ENCODE measurements at places on chromosomes 2 and 18.

DNA sequence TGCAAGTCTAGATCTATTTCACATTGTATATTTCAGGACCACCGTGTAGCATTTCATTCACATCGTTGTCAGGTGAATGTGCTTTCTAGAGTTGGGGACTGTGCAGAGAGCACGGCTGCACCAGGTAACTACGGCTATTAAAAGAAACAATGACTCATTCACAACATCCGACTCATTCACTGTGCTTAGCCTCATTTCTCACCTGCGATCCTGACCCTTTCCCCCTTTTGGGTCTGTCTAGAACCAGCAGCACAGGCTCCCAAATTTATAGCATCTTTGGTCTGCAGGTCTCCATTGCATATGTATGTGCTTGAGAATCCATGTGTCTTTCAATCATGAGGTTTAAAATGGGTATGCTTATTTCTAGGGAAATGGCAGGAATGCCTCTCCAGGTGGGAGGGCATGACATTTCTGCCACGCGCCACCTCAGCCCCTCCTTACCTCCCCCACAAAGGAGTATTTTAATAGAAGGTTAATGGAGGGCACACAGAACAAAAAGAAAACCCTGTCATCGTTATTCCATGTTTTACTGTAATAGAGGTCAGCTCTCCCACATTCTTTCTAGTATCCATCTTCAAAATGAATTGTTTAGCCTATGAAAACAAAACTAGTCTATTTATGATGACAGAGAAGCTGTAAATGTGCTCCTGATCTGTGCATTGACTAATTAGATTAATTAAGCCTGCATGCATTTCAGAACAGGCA is 246.7 kb upstream of the EPHA4 start:
- no peak for DNase-seq

GRCh38 chr2:119598596-119599263 is 54.5 kb downstream of the CFAP221 start:
- no peak for DNase-seq

- DNase-seq, result no peak
These were observed 157.8 kb upstream of the TNP1 start for GRCh38 chr2:217017456-217018252.

GRCh38 chr2:172395503-172395902 is 31.9 kb upstream of the ITGA6 start:
- no peak for DNase-seq

GRCh38 chr2:218805627-218806026 is 23.7 kb downstream of the CYP27A1 start:
- no peak for DNase-seq

GRCh38 chr18:46247942-46248341 is 143.8 kb downstream of the HAUS1 start:
- no peak for DNase-seq

DNA sequence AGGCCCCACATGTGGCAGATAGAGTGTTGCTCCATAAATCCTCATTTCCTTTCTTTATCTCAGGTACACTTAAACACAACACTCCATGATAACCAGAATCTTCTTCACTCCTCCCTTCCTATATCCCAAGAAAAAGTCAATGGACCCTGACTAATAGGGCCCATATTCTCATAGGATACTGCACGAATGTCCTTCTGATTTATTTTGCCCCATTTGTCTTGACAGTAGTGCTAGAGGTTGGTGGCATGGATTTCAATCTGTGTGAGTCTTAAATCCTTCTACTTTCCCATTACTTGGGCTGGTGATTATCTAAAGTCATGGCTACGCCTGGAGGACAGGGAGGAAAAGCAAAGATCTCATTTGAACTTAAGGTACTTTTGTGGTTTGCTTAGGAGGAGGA is 156.0 kb downstream of the ACOXL start:
- DNase-seq, result no peak

DNA sequence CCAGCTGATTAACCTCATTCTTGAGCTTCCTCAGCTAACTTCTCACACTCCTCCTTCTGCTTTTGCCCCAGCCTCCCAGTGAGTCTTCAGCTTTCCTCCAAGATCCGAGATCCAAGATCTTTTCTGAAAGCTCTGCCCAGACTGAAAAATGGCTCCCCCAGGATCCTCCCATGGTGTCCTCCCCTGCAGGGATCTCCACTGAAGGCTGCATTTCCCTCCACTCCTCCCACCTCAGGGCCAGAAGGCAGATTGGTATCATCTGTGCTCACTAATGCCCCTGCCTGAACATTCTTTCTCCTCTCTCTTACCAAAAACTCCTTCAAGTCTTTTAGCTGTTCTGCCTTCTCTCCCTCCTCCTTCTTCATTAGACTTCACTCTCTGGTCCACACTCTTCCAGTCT is 6.1 kb upstream of the FOXI3 start:
- no peak for DNase-seq

GRCh38 chr2:19775838-19776237 is 125.9 kb downstream of the TTC32 start:
- DNase-seq, result no peak

GRCh38 chr2:76749858-76750257 is 772.3 kb downstream of the LRRTM4 start:
- DNase-seq, result no peak

DNA sequence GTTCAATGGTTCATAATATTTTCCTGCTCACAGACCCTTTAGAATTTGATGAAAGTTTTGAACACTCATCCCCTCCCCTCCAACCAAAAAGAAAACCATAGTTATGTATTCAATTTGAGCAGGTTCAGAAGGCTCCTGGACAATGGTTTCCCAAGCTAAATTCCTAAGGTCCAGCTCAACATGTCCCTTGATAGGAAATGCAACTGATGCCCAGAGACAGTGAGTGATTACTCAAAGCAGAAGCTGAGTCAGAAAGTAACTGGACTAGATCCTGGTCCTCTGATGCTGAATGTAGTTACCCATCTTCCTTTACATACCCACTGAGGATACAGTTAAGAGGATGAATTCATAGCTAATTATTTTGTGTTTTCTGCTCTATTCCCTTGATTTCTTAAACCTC is 218.9 kb upstream of the NCKAP5 start:
- DNase-seq, result no peak

GRCh38 chr2:242027676-242028450 is 158.3 kb downstream of the RTP5 start:
- no peak for DNase-seq

GRCh38 chr2:200431996-200432705 is 77.7 kb downstream of the KCTD18 start:
- no peak for DNase-seq

DNA sequence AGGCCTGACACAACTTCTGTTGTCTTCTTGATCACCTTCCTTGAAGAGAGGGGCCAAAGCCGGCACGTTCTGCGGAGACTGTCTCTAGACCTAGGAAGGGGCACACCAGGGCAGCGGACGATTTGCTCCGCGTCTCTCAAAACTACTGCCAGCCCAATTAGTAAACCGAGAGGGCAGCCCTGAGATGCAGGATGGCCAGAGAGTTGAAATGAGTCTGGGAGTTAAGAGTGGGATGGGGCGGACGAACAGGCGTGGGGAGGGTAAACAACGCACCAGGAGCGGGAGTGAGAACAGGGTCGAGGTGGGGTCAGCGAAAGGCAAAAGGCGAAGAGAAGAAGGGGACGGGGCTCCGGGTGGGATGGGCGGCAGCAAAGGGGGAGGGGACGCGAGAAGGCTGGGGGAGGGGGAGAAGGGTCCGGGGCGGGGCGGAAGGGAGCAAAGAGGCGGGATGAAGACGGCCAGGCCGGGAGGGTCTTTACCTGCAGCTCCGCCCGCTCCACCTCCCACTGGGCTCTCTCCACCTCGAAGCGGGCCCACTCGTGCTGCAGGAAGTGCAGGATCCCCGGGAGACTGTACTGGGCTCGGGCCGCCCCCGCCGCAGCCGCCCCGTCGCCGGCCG is 476 bp downstream of the STRN start:
- DNase-seq, result no peak

GRCh38 chr18:62101321-62101721 is 85.5 kb downstream of the PIGN start:
- no peak for DNase-seq

GRCh38 chr2:69279931-69280681 is 106.9 kb downstream of the GFPT1 start:
- DNase-seq, result no peak

DNA sequence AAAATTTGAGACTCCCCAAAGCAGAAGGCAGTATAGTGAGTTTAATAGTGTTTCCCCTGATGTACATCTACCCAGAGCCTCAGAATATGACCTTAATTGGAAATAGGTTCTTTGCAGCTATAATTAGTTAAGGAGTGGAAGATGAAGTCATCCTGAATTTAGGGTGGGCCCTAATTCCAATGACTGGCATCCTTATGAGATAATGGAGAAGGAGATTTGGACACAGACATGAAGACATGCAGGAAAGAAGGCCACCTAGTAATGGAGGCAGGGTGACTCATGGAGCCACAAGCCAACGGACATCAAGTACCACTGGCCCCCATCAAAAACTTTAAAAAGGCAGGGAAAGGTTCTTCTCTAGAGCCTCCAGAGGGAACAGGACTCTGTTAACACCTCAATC is 308.9 kb downstream of the TXNL1 start:
- DNase-seq, result no peak

DNA sequence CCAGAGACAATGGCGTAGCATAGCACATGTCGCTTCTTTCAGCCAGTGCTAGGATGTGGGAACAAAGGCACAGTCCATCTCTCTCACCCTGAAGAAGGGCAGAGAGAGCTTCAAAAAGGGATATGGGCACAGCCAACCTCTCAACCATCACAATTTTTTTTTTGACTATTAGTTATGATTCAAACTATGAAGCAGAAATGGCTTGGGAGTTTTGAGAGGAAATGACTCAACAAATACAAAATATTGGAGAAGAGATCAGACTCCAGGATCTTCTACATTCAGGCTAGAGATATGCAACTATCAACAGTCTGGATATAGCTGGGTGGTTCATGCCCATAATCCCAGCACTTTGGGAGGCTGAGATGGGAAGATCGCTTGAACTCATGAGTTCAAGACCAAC is 109.1 kb downstream of the MCFD2 start:
- no peak for DNase-seq

All from D721Med (cell line).